Frontal cortex (tissue), 4 donors: ENCODE measurements at places on chromosomes 4 and X.

- DNase-seq: no peak
Observed at GRCh38 chr4:45539142-45539814, 584.6 kb downstream of the GABRG1 start.

- peak; percentile 29 for DNase-seq
Observed at GRCh38 chr4:183571350-183571941, 66.6 kb downstream of the ING2 start.

DNA sequence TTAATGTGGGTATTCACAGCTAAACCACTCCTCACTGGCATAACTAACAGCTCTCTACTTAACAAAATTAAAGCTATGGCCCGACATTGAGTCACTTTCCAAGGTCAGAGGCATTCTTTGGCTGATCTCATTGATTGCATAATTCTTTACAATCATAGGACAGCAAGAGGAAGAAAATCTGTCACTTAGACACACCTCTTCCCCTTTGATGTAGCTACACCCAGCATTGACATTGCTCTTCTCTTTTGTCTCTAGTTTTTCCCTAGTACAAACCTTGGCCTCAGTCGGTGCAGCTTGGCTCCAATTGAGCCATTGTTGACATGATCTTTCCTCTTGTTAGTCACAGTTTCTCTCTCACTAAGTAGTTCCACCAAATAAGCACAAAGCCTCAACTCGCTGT, 313.3 kb upstream of the ACTRT1 start:
- no peak for DNase-seq

DNA sequence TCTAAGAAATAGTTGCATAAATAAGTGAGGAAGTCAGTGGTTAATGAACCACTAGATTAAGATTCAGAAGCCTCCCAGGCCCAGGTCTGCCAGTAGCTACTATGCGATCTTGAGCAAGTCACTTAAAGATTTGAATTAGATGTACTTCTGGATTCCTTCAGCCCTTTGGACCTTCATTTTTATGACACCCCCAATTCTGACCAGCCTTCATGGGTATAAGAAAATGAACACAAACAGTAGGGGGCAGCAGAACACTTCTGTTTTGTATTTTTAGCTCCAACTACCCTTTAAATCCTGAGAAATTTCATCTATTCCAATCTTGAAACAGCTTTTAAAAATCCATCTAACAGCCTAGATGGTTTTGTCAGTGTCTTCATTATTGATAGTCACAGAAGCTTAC, 19.0 kb downstream of the TMEM47 start:
- no peak for DNase-seq

DNA sequence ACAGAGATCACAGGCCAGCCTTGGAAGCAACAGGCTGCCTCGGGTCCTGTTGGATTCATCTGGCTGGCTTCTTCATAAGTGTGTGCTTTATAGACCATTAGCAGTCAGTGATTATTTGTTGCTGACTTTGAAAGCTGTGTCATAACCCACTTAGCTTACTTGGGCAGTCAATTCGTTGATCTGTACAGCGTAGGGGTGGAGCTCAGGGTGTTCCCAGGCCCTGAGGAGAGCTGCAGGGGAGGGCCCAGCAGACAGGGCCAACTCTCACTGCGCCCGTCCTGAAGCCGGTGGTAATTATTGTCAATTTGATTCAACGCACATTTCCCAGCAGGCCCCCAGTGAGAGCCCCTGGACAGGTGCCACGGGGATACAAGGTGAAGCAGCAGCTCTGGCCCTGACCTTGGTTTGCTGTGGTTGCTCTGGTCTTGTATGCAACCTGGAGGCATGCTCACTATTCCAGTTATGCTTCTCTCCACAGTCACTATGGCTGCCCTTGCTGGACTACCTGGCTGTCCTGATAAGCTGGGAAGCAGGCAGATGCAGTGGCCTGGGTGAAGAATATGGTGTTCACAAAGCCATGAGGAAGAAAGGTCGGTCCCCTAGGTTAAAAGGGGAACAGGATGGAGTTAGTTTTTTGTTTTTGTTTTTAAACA, 40.1 kb upstream of the HMGB3 start:
- DNase-seq: no peak

DNA sequence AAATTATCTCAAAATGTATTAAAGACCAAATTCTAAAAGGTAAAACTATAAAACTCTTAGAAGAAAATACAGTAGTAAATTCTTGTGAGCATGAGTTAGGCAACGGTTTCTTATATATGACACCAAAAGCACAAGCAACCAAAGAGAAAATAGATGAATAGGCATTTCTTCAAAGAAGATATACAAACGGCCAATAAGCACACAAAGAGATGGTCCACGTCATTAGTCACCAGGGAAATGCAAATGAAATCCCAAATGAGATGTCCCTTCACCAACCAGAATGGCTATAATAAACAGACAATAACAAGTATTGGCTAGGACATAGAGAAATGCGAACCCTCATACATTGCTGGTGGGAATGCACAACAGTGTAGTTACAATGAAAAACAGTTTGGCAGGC, 44.6 kb downstream of the RAB33A start:
- no peak for DNase-seq

- DNase-seq: no peak
Observed at GRCh38 chr4:110501826-110502225, 25.9 kb downstream of the ENPEP start.

DNA sequence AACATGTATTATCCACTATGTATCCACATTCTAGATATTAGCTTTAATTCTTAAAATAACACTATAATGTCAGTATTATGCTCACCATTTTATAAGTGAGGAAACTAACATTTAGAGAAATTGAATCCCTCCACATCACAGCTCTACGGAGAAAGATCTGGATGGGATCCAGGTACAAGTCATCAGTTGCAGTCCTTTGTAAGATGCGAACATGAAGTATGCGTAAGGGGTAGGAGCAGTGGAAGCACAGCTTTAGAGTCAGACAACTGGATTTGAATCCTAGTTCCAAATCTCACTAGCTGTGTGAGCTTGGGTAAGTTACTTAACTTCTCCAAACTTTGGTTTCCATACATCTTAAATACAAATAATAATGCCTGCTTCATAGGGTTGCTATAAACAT, 162.5 kb downstream of the ATP10D start:
- DNase-seq: no peak

DNA sequence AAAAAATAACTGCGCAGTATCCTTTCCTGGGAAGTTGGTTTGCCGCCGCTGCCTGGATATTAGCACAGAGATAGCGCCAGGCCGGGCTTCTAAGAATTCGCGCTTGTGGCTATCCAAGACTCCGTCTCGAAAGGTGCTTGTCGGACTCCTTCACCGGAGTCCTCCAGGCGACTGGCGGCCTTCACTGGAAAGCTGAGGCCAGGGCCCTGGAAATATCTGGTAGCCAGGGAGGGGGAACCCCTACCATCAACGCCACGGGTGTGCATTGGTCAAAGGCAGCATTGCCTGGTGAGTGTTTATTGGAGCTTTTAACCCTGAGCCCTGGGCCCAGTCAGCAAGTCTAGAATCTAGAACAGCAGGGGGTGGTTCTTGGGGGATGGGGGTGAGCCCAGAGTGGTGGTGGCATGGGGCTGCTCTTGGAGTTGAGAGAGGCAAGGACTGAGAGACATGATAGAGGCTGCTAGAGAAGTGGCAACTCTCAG, 577 bp upstream of the PIM2 start:
- DNase-seq: no peak

GRCh38 chr4:56261027-56261426, 126.3 kb downstream of the AASDH start:
- DNase-seq: no peak

DNA sequence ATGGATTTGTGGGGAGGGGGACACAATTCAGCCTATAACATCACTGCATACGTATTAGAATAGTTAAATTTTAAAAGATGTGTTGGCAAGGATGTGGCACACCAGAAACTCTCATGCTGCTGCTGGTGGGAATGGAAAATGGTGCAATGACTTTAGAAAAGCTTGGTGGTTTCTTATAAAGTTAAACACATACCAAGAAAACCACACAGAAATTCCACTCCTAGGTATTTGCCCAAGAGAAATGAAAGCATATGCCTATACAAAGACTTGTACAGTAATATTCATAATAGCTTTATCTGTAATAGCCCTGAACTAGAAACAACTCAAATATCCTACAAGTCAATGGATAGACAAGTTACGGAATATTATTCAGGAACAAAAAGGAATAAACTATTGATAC, 71.3 kb upstream of the PDHA1 start:
- DNase-seq: no peak

DNA sequence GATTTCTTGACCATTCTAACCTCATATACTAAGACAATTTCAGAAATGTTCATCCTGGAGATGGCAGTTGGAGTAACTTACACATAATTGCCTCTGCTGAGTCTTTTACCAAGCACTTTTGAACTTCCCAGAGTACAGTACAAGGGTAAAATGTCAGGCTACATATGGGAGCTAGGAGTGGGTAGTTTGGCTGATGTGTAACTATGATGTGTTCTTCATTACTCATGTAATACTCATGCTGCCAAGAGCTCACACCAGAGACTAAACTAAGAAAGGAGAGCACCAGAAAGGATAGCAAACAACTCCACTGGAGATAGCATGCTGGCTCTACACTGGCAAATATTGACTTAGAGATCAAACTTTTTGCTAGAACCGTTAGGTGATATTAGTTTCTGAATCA, 194.0 kb downstream of the PDGFRA start:
- no peak for DNase-seq

GRCh38 chr4:158958489-158959270, 144.2 kb upstream of the RAPGEF2 start:
- DNase-seq: no peak

GRCh38 chr4:26726655-26727387, 133.8 kb upstream of the STIM2 start:
- no peak for DNase-seq

DNA sequence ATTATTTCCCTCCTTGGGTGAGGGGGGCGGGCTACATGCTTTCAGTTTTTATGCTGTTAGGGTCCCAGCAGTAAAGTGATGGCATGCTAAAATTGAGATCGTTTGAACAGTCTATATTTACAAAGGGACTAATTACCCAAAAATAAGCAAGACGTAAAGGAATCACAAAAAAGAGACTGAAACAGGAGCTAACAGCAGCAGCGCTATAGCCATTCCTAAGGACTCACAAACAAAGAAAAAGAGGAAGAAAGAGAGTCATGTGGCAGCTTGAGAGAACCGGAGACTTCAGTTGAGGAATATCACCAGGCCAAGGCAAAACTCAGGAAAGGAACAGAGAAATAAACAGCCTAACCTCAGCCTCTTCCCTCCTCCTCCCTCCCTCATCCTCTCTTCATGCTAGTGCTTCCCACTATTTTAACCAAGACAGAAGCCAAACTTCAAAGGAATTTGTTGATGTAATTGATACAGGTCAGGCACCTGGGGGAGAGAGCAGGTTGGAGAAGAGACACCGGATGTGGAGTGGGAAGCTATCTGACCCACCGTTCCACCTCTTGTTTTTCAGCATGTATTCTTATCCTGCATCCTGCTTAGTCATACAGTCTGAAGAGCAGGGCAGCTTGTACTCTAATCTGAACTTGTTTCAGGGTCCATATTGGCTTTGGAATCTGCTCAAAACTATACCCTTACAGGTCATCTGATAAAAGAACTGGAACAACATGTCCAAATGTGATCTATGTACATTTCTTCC, 383.7 kb downstream of the NAF1 start:
- DNase-seq: no peak

DNA sequence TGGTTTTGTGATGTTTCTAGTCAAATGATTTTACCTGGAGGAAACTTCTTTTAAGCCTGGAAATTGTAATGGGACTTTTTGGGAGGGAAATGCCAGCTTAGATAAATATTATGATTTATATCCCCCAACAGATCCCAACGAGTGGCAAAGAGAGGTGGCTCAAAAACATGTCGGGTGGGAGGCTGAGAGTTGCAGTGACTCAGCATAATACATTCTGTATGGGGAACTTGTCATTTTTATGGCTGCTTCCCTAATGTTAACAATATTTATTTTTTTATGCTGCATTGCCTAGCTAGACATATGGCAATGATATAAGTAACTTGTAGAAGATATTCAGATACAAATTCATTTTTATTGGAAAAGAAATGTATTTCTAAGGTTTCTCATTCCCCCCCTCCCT, 219.0 kb downstream of the ARHGAP10 start:
- DNase-seq: no peak

- no peak for DNase-seq
Observed at GRCh38 chrX:16870862-16871815, 977 bp upstream of the RBBP7 start.
